Effector memory CD8-positive, alpha-beta T cell (primary cell): ENCODE measurements at places on chromosomes 2 and 18.

- no peak overlapping the region for H3K4me3 ChIP-seq
- H3K27me3 ChIP-seq = no peaks in the 10 kb centered on the region
- H3K27ac ChIP-seq = no peak overlapping the region
- H3K36me3 ChIP-seq = no peaks in the 10 kb centered on the region
- DNase-seq = no peak
These were observed 24.3 kb downstream of the ACKR3 start for GRCh38 chr2:236593956-236594355.

GRCh38 chr18:30522288-30522929 lies 520.1 kb downstream of the DSC3 start:
- DNase-seq = no peak
- no peak overlapping the region for H3K27ac ChIP-seq
- H3K4me3 ChIP-seq = no peak overlapping the region
- H3K4me1 ChIP-seq = no peaks in the 10 kb centered on the region
- no peaks in the 10 kb centered on the region for H3K27me3 ChIP-seq
- no peaks in the 10 kb centered on the region for H3K36me3 ChIP-seq

DNA sequence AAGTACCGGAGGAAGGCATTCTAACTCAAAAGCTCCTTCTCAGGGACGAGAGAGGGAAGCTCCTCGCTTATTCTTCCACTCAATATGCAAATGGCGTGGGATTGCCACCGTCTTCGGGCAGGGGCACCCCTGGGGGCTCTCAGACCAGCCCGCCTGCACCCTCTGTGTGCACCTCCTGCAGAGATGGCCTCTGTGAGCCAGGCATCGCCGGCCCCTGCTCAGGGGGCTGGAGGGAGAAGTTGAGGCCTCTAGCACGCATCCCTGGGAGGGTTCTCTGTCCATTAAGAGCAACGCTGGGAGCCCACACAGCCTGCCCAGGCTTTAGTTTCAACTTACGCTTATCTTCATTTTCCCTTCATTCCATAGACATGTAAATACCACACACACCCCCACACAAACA lies 125.3 kb downstream of the MBP start:
- peaks cover 30% of the 10 kb centered on the region for H3K36me3 ChIP-seq
- H3K27ac ChIP-seq = peak overlapping the region; percentile 83
- H3K4me1 ChIP-seq = peaks cover 40% of the 10 kb centered on the region
- H3K4me3 ChIP-seq = no peak overlapping the region
- no peaks in the 10 kb centered on the region for H3K27me3 ChIP-seq
- no peak for DNase-seq

- H3K27ac ChIP-seq = no peak overlapping the region
- no peak for DNase-seq
- no peaks in the 10 kb centered on the region for H3K36me3 ChIP-seq
- no peak overlapping the region for H3K4me3 ChIP-seq
- no peaks in the 10 kb centered on the region for H3K27me3 ChIP-seq
These were observed 146.9 kb downstream of the TDRD15 start for GRCh38 chr2:21270708-21271122.

- DNase-seq = no peak
- no peak overlapping the region for H3K27ac ChIP-seq
- H3K4me3 ChIP-seq = no peak overlapping the region
- H3K36me3 ChIP-seq = no peaks in the 10 kb centered on the region
These were observed 23.2 kb upstream of the LPIN2 start for GRCh38 chr18:3036108-3036507.

DNA sequence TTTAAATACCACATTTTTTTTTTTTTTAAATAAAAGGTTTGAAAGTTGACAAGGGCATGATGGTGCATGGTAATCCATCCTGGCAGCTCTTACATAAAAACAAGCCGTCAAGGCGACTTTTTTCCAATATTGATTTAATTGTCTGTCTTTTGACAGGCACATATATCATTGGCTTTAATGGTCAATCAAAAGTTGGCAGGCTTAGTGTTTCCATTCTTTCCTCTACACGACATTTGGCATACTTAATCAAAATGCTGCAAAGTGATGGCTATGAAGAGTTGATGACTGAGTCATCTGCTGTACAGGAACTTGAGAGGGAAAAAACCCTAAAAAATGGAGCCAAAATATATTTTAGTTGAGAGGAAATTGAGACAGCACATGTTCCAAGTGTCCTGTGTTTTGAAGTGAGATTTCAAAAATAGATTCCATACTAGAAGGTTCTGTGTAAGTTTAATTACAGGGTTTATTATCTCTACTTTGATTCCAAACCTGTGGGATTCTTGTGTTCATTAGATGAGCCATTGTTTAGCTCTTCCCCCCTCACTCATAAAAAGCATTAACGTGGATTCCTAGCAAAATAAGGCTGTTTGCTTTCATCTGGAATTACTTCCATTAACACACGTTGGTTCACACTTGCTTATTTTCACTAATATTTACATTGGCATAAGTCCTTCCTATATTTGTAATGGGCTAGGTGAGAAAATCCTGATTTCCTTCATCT lies 3.2 kb downstream of the TSHZ1 start:
- DNase-seq = no peak
- peak overlapping the region; percentile 95 for H3K27ac ChIP-seq
- H3K4me3 ChIP-seq = peak overlapping the region; percentile 85
- H3K4me1 ChIP-seq = peaks cover 45% of the 10 kb centered on the region

- H3K4me3 ChIP-seq = no peak overlapping the region
- DNase-seq = no peak
- H3K27me3 ChIP-seq = no peaks in the 10 kb centered on the region
- no peaks in the 10 kb centered on the region for H3K36me3 ChIP-seq
- peaks cover 2% of the 10 kb centered on the region for H3K4me1 ChIP-seq
- H3K27ac ChIP-seq = no peak overlapping the region
These were observed 8.3 kb upstream of the TMEM247 start for GRCh38 chr2:46471019-46471583.

GRCh38 chr18:7256618-7257425 lies 25.9 kb downstream of the LRRC30 start:
- no peak for DNase-seq
- no peaks in the 10 kb centered on the region for H3K27me3 ChIP-seq
- H3K27ac ChIP-seq = no peak overlapping the region
- peaks cover 2% of the 10 kb centered on the region for H3K36me3 ChIP-seq
- H3K4me3 ChIP-seq = no peak overlapping the region

DNA sequence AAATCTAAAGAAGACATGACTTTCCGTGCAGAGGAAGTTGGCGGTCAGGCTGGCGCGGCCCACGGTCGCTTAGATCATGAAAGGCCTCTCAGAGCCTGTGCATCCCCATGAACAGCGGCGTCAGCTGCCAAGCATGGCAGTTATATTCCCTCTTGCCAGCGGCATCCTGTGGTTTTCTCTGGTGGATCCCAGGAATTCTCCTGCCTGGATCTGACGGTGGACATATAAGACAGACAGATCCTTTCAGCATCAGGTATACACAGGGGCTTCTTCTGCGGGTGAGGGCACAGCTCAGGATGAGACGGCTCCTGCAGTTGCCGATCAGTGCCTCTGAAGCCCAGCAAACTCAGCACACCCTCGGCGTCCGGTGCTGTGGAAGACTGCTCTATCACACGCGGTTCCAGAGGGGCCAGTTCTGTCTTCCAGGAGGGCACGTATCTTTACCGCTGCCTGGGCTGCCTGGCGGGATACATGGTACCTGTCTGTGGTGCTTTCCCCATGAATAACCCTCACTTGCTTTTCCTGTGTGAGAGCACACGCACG lies 157.8 kb downstream of the LDLRAD4 start:
- no peak for DNase-seq
- no peak overlapping the region for H3K4me3 ChIP-seq
- H3K27me3 ChIP-seq = no peaks in the 10 kb centered on the region
- peaks cover 8% of the 10 kb centered on the region for H3K36me3 ChIP-seq
- peaks cover 9% of the 10 kb centered on the region for H3K4me1 ChIP-seq

GRCh38 chr2:6623746-6624145 lies 242.0 kb downstream of the CMPK2 start:
- no peaks in the 10 kb centered on the region for H3K4me1 ChIP-seq
- H3K36me3 ChIP-seq = no peaks in the 10 kb centered on the region
- no peak overlapping the region for H3K4me3 ChIP-seq
- H3K27ac ChIP-seq = no peak overlapping the region

- peaks cover 23% of the 10 kb centered on the region for H3K4me1 ChIP-seq
- no peaks in the 10 kb centered on the region for H3K27me3 ChIP-seq
These were observed 8.9 kb downstream of the STAM2 start for GRCh38 chr2:152166633-152167032.

DNA sequence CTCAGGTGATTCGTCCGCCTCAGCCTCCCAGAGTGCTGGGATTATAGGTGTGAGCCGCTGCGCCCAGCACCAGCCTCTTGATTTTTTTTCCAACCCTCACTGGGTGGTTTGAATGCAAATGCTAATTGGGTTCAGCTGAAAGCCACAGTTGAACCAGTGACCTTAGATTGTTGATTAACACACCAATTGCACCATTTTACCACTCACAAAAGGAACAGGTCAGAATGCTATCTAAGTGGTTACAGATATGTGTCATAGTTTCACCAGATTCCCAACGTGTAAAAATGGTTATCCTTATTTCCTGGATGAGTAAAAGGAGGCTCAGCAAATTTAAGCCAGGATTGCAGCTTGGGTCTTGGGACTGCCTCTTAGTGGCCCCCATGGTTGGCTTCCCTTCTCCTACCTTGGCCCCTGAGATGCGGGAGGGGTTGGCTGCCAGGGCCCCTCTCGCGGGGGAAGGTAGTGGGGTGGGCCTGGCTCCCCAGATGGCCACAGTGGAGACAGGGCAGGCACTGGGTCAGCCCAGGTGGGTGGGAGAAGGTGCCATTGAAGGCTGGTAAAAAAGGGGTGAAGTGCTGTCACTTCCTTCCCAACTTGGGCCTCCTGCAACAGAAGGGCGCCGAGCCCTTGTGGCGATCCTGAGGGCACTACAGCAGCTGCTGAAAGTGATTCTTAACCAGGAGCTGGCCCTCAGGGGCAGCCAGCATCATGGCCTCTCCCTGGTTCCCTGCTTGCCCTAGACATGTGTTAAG lies 164.9 kb upstream of the HAAO start:
- no peaks in the 10 kb centered on the region for H3K36me3 ChIP-seq
- H3K27ac ChIP-seq = no peak overlapping the region
- H3K27me3 ChIP-seq = peaks cover 6% of the 10 kb centered on the region
- no peak for DNase-seq

- no peak overlapping the region for H3K4me3 ChIP-seq
- H3K4me1 ChIP-seq = no peaks in the 10 kb centered on the region
- DNase-seq = no peak
These were observed 48.5 kb downstream of the GALR1 start for GRCh38 chr18:77298172-77298571.

DNA sequence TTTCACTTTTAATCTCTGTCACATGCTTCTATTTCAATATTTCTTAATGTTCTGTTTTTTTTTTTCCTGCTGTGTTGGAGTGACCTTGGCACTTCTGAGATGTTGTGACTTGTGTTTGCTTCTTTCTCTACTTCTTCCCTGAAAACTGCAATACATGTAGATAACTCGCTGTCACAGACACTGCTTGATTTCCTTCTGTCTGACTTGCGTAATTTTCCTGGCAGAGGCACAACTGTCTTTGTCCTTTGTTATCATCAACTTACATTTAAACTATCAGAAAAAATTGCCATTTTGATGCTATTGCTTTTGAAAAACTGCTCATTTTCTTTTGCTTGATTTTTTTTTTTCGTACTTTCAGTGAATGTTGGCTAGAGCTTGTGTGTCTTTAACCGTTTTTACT lies 69.0 kb downstream of the BABAM2 start:
- peak overlapping the region; percentile 49 for H3K4me3 ChIP-seq
- H3K36me3 ChIP-seq = no peaks in the 10 kb centered on the region
- H3K27me3 ChIP-seq = no peaks in the 10 kb centered on the region
- DNase-seq = no peak
- H3K4me1 ChIP-seq = peaks cover 40% of the 10 kb centered on the region
- H3K27ac ChIP-seq = peak overlapping the region; percentile 61

- no peak overlapping the region for H3K27ac ChIP-seq
- H3K36me3 ChIP-seq = no peaks in the 10 kb centered on the region
- H3K4me1 ChIP-seq = no peaks in the 10 kb centered on the region
- no peaks in the 10 kb centered on the region for H3K27me3 ChIP-seq
These were observed 37.5 kb upstream of the SOS1 start for GRCh38 chr2:39158351-39158750.

- H3K36me3 ChIP-seq = no peaks in the 10 kb centered on the region
- H3K4me3 ChIP-seq = no peak overlapping the region
- H3K4me1 ChIP-seq = peaks cover 3% of the 10 kb centered on the region
These were observed 47.0 kb downstream of the CXCR4 start for GRCh38 chr2:136070913-136071312.

DNA sequence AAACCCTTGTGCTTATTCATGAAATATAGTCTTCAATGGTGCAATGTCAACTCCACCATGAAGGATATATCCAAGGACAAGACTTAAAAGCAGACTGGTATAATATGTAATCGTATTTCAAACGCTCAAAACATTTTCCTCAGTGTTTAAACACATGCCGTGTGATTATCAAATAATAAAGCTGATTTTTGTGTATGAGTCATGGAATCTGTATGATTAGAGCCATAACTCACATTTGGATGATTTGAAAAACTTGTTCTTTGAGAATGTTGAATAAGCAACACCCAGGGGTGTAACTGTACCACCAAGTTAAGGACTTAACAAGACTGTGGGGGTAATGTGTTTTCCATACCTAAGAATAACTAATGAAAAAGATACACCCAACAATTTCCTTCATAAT lies 215.3 kb downstream of the STK39 start:
- peaks cover 23% of the 10 kb centered on the region for H3K4me1 ChIP-seq
- no peak overlapping the region for H3K4me3 ChIP-seq
- peaks cover 5% of the 10 kb centered on the region for H3K36me3 ChIP-seq
- no peak overlapping the region for H3K27ac ChIP-seq

GRCh38 chr18:26133652-26134051 lies at the start of gene PSMA8:
Gene PSMA8 (plus strand): TSS chr18:26133869. CDS start chr18:26133966, 97 bp downstream.
- peak; percentile 21 for DNase-seq
- peaks cover 8% of the 10 kb centered on the region for H3K4me1 ChIP-seq
- no peaks in the 10 kb centered on the region for H3K36me3 ChIP-seq
- peak within 1 kb of the TSS; percentile 75 for H3K27ac ChIP-seq
- peak within 1 kb of the TSS; percentile 63 for H3K4me3 ChIP-seq
- H3K27me3 ChIP-seq = no peaks in the 10 kb centered on the region

DNA sequence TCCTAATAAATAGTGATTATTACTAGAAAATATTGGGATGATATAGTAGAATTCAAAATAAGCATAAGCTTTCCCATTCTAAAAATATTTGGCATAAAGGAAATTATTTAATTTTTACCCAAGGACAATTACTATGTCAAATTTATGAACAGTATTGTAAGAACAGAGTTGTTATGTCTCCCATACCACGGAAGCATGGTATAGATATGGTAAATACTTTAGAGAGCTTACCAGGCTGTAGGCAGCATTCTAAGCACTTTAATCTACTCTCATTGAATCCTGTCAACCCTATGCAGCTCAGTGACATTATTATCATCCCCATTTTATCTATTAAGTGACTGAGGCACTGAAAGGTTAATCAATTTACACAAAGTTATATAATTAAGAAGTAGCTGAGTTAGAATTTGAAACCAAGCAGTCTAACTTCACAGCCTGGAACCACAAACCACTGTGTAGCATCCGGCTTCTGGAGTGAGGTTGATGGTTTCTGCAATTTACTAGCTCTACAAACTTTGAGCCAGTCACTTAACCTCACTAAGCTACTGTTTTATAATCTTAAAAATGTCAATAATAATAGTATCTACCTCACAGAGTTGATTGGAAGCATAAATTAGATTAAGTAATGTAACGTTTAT lies 323.7 kb downstream of the ARHGAP15 start:
- H3K4me3 ChIP-seq = peak overlapping the region; percentile 61
- H3K27me3 ChIP-seq = no peaks in the 10 kb centered on the region
